ENCODE measurements at places on chromosomes 4 and X.

- DNase-seq = no peak
These were observed 158.5 kb downstream of the MID1IP1 start for GRCh38 chrX:38959736-38960135.

GRCh38 chr4:142095886-142096605 is 459.7 kb downstream of the IL15 start:
- no peak for DNase-seq

- no peak for DNase-seq
These were observed 104.9 kb upstream of the ARMCX2 start for GRCh38 chrX:101764538-101764937.

- no peak for DNase-seq
These were observed 143.9 kb upstream of the DIPK2B start for GRCh38 chrX:45344594-45344993.

GRCh38 chr4:20347531-20347930 is 95.8 kb downstream of the SLIT2 start:
- DNase-seq = no peak

DNA sequence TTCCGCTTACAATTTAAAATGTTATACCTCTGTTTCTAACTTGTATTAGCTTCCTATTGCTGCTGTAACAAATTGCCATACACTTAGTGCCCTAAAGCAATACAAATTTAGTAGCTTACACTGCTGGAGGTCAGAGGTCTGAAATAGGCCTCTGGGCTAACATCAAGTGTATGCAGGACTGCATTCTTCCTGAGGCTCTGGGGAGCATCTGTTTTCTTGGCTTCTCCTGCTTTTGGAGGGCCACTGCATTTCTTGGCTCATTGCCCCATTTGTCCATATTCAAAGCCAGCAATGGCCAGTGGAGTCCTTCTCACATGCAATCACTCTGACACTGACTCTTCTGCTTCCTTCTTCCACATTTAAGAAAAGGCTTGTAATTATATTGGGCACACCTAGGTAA is 639.8 kb upstream of the INTU start:
- DNase-seq = no peak

DNA sequence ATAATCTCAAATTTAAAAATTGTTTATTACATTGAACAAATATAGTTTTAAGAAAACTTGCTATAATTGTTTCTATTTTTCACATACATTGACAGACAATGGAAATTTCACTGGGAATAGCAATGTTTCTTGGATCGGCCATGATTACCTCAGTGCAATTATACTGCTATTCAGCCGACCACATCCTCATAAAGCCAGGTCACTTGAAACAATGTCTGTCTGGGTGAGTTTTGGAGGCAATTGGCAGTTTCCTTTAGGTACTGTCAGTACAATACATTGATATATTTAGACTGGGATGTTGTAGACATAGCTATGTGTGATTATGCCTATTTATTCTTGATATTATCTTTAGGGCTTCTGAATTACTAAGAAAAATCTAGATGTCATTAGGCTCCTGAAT is 89.5 kb upstream of the VEGFC start:
- no peak for DNase-seq

DNA sequence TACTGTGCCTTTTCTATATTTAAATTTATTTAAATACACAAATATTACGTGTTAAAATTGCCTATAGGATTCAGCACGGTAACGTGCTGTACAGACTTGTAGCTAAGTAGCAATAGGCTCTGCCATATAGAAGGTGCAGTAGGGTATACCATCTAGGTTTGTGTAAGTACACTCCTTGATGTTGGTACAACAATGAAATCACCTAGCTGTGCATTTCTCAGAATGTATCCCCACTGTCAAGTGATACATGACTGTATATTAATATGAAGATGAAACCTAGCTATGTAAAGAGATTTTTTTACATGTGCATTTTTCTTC is 431.2 kb downstream of the KCTD8 start:
- DNase-seq = no peak
